ENCODE measurements at places on chromosomes 2 and 18.

GRCh38 chr2:12847694-12848575 lies 131.2 kb downstream of the TRIB2 start:
- DNase-seq: no peak

GRCh38 chr2:240162939-240163714 lies 22.7 kb upstream of the OTOS start:
- DNase-seq: no peak

GRCh38 chr18:45945669-45946068 lies 21.5 kb downstream of the EPG5 start:
- DNase-seq: no peak

DNA sequence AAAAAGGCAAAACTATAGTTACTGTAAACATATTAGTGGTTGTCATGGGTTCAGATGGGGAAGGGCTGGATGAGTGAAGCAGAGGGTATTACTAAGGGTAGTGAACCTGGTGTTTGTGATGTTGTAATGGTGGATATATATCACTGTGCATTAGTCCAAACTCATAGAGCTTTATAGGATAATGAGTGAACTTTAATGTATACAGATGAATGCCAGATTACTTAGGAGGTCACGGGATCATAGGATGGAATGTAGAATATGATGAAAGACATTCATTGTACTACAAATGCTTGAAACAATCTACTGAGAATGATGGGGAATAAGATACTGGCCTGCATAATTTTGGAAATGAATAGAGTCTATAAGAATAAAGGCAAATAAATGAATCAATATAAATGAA lies 226.7 kb upstream of the ZNF804A start:
- DNase-seq: no peak

DNA sequence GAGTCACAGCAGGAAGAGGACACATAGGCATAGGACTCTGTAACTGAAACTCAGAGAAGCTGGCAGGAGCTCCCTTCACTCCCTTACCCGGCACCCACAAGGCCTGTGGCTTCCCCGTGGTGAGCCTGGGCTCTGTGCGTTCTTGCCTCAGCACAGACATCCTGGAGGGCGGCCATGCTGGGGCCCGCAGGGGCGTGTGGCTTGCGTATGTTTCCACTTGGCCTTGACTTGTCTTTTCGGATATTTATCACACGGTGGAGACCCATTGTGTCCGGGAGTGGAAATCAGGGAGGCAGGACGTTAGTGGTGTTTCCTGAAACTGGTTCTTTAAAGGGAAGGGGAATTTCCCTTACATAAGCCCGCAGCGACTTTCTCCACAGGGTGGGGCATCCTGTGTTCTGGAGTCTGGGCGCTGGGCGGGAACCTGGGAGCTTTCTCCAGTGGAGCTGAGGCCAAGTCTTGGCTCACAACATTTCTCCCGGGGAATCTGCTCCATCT lies 49.9 kb upstream of the EML6 start:
- peak; percentile 85 for DNase-seq

- no peak for DNase-seq
These were observed 396.4 kb downstream of the LNPK start for GRCh38 chr2:175605640-175606009.

Measured in activated naive CD4-positive, alpha-beta T cell treated with anti-CD3 and anti-CD28 coated beads for 36 hours (primary cell).